NCI-H510A treated with DMSO at 0.1 percent for 48 hours (cell line): ENCODE measurements at places on chromosomes 7 and 10.

GRCh38 chr10:30990971-30991646, 40.6 kb downstream of the ZNF438 start:
- DNase-seq: no peak

DNA sequence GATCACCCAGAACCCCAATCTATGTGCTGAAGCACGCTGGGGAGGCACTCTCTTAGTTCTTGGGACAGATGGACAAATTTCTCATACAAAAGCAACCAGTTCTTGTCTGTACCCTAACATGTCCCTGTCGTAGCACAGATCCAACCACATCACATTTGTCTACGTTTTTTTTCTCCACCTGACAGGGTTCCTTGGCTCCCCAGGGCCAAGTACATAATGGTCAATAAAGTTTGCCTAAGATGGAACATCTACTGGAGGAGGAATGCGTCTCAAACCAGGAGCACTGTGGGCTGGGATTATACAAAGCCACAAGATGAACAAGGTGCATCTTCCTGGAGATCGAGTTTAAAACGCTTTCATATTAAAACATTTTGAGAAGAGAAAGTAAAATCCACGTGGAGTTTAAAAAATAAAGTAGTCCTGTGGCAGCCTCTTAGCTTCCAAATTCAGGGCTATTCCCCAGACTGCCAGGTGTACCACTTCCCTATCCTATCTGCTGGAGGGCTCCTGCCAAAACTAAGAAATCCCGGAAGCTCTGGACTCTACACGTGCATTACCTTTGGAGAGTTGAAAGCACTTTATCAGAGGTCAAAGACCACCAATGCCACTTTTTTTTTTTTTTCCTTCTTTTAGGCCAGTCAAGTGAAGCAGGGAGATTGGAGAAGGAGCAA, 1.4 kb downstream of the TMEM243 start:
- no peak for DNase-seq

GRCh38 chr10:11175823-11176243, 158.2 kb downstream of the CELF2 start:
- DNase-seq: no peak

GRCh38 chr7:85185424-85186082, 1.3 kb downstream of the SEMA3D start:
- peak; percentile 8 for DNase-seq

DNA sequence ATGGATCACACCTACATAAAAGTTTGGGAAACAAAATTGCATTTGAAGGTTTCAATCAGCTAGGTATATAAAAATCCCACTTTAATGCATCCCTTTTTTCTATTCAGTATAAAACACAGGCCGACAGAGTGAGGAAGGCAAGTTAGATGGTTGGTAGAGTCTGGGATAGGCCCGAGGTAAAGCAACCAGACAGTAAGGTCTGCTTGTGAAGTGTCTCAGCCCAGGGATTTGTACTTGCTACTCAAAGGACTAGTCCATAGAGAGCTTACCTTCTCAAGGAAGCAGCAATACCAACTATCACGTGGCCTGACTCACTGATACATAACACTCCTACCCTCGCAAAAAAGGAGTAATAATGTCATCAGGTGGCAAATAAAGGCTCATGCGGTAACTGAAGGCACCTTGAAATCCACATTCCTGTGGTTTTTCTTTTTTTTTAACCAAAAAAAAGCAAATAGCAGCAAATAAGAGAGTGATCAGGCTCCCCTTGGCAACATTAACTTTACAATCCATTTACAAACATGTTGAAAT, 56.2 kb upstream of the ATP6V0A4 start:
- no peak for DNase-seq

GRCh38 chr10:128152741-128153580, 26.7 kb upstream of the MKI67 start:
- DNase-seq: no peak

GRCh38 chr7:135877805-135878204, 99.4 kb downstream of the MTPN start:
- DNase-seq: peak; percentile 85

GRCh38 chr7:124779194-124779593, 13.6 kb upstream of the GPR37 start:
- peak; percentile 30 for DNase-seq
